ENCODE measurements at places on chromosomes 4 and X. TPM values are rescaled to one million over a fixed set of nuclear protein-coding genes. Genes with fewer than 3 reads are reported as not detected.

TRIM60 gene
- total RNA-seq: not detected

SOX3 gene
- total RNA-seq: not detected

HSFX1 gene
- 0.66 TPM for total RNA-seq

MUC7 gene
- not detected for total RNA-seq

TSPAN7 gene
- 0.19 TPM for total RNA-seq

GPC3 gene
- under 0.01 TPM for total RNA-seq

RGN gene
- 7.3 TPM for total RNA-seq

PLS3 gene
- 974 TPM for total RNA-seq

TEX13D gene
- total RNA-seq: not detected

LRPAP1 gene
- total RNA-seq: 134 TPM

FAM9C gene
- total RNA-seq: not detected

DGKK gene
- total RNA-seq: not detected

HELQ gene
- total RNA-seq: 17.9 TPM

CNKSR2 gene
- 2.9 TPM for total RNA-seq

TNIP3 gene
- 0.37 TPM for total RNA-seq

GUF1 gene
- 8.2 TPM for total RNA-seq

DIPK2B gene
- total RNA-seq: 0.53 TPM

EXOC1L gene
- total RNA-seq: not detected

RPS6KA6 gene
- total RNA-seq: 1.3 TPM

SPON2 gene
- 2.6 TPM for total RNA-seq

TMEM31 gene
- total RNA-seq: not detected

CYTL1 gene
- total RNA-seq: 41.5 TPM

Data from aortic smooth muscle cell (primary cell).